Right renal cortex interstitium (tissue), 3 donors: ENCODE measurements at places on chromosomes 6 and 20. TPM values are rescaled to one million over a fixed set of nuclear protein-coding genes. Genes with fewer than 3 reads are reported as not detected.
A peak's percentile ranks its signal among the peaks of the same experiment; 100 is the strongest.

DNA sequence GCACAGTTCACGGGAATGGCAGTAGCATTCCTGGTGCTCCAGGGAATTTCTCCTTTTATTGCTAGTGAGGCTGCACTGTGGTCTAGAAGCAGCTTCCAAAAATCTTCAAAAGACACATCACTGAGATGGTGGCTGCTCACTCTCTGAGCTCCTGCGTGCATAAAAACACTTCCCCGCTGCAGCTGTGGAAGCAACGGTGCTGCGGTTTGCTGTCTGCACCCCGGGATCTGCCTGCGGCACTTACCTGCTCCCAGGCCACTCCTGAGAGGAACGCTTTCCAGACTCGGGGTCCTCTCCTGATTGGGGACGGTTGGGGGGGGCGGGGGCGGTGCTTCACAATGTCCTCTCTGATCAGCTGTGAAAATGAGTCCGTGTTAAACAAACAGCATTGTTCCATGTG is 77.9 kb downstream of the TMEM242 start:
- no peak for DNase-seq

Gene TREM1
- not detected for polyA plus RNA-seq

GRCh38 chr6:163308629-163309440 is 105.7 kb upstream of the QKI start:
- DNase-seq, result no peak

Gene CD24
- polyA plus RNA-seq, result 1,256 TPM

DNA sequence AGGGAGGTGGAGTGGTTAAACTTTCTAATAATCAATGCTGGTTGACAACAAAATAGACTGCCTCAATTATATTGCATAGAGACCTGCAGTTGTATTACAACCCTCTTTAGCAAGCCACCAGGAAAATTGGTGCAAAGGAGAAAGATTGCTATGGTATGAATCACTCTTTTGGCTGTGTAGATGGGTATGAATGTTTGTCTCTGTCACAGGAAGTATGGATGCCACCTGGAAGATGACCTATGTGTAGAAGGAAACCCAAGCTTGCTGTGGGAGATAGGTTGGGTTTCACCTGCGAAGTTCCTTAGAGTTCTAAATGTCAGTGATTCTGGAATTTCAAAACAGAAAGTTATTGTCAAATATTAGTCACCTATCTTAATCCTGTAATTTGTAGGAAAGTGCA is 134.6 kb downstream of the SOBP start:
- DNase-seq, result no peak

DNA sequence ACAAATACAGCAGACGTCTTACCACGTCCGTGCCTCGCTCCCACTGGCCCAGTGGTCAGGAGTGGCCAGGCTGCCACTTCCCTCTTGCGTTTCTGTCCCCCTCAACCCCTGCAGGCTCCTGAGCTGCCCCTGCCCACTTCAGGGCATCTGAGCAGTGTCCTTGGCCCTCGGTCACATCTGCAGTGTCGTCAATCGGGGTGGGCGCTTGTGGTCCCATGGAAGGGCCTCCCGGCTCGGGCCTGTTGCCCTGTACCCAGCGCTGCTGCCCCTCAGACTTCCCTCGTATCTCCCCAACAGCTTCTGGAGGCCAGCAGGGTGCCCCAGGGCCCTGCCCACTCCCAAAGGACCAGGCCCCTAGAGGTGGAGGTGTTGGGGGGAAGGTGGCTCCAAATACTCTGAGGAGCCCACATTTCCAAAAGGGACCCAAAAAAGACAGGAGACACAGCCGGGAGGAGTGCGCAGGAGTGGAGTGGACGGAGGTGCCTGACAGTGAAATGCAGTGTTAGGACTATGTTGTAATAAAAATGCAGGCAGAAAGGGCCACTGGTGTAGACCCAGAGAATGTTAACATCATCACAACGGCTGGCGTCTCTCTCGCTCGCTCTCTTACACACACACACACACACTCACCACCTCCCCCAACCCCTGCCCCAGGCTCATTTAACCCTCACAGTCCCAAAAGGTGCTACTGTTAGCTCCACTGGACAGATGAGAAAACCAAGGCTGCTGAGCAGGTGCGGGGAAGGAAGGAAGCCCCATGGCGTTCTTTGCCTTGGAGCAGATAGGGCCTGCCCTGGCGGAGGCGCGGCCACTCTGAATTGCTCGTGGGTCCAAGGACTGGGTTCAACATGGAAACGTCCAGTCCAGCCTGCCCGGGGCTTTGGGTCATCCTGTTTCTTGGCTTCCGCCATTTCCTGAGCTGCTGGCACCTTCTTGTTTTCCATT is 343.9 kb downstream of the ZFAND3 start:
- no peak for DNase-seq

DNA sequence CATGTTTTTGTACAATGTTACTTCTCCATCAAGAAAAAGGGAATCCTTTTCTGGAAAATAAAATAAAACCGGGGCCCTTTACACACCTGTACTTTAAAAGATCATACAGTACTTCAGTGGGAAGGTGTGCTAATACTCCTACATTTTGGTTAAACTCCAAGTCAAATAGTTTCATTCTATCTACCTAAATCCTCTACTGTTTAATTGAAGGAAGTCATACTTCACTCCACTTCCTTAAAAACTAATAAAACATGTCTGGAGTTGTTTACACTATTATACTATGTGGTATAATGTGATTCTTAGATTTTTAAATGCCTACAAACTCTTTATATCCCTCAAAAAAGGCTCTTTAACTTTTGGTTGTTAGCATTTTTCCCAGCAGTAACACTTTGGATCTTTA is 18.6 kb upstream of the HBS1L start:
- no peak for DNase-seq

Gene AVP
- polyA plus RNA-seq, result not detected

GRCh38 chr20:44641325-44641724 is 10.2 kb downstream of the ADA start:
- no peak for DNase-seq

Gene BACH2
- polyA plus RNA-seq, result 10.0 TPM

- no peak for DNase-seq
These were observed 124.6 kb downstream of the GMPR start for GRCh38 chr6:16362819-16363589.

GRCh38 chr6:88650979-88651378 is 312.4 kb downstream of the RNGTT start:
- no peak for DNase-seq

DNA sequence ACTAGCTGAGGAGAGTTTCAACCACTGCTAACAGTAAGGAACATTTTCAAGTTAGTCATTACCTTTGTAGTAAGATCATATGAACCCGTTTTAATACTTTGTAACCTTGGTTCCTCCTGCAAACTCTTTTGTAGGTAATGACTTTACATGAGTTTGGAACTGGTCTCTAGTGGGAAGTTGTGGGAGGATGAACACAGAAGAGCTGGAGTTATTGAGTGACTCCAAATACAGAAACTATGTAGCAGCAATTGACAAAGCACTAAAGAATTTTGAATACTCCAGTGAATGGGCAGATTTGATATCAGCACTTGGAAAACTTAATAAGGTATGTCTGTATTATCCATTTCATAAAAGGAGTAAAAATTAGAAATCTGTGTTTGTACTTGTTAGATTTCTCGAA is 29.3 kb downstream of the DOP1A start:
- no peak for DNase-seq

DNA sequence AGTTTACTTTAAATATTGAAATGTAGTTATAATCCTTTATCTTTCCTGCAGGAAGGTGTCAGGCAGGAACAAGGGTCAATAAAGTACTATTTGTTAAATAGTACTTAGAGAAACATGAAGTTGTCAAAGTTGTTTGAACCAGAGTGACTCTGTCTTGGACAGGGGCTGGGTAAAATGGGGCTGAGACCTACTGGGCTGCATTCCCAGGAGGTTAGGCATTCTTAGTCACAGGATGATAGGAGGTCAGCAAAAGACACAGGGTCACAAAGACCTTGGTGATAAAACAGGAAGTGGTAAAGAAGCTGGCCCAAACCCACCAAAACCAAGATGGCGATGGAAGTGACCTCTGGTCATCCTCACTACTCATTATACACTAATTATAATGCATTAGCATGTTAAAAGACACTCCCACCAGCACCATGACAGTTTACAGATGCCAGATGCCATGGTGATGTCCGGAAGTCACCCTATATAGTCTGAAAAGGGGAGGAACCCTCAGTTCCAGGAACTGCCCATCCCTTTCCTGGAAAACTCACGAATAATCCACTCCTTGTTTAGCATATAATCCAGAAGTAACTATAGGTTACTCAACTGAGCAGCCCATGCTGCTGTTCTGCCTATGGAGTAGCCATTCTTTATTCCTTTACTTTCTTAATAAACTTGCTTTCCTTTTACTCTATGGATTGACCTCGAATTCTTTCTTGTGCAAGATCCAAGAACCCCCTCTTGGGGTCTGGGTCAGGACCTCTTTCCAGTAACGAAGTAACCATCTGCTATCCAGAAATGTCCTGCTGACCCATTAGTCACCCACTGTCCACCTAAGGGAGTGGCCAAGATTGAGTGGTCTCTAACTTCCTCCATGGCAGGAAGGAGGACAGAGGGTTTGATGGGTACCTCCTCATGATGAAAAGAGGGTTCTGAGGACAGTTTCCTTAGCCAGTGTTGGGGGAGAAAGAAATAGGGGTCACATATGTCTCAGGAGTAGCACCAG is 19.6 kb downstream of the SLC22A2 start:
- no peak for DNase-seq

Gene FAM83B
- 9.2 TPM for polyA plus RNA-seq

Gene HLA-DQA1
- 3.3 TPM for polyA plus RNA-seq

Gene WFDC10B
- polyA plus RNA-seq, result not detected

- DNase-seq, result no peak
These were observed 21.4 kb downstream of the PERP start for GRCh38 chr6:138085839-138086222.

Gene LPIN3
- polyA plus RNA-seq, result 9.2 TPM

Gene JPH2
- polyA plus RNA-seq, result 1.4 TPM

DNA sequence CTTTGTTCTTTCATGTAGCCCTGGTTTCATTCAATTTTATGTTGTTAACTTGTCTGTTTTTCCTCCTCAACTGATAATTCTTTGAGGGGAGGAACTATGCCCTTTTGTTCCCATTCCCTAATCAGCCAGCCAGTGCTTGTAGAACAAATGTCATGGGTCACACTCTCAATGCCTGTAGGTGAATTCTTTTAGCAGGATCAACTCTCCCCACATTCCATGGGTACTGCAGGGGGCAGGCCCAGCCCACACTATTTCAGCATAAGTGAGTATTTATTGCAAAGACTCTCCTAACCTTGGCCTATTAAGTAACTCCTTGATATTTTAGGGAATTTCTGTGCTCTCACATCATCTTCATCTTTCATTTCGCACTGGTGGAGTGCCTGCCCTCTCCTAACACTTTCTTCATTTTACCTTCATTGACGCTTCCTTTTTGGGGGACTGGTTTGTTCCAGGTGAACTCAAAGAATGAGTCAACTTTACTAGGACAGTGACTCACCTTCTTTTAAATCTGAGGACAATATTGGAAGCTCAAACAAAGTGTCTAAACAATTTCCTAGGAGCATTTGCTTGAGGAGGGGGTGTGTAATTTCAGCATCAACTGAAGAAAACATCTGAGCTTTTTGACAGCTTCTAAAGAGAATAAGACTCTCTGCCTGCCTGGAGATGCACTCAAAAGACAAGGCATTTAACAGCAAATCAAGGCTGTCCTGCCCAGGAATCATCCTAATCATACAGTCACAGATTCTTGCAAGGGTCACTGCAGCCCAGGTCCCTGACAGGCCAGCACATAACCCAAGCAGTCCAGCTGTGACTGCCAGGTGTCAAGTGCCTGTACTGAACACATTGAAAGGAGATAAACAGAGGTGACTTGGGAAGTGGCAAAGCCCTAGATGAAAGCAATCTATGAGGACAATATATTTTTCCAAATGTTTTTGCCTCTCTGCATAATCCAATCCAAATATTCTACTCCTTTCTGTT is 263.9 kb upstream of the PRND start:
- no peak for DNase-seq

GRCh38 chr6:119163006-119163405 is 84.5 kb upstream of the FAM184A start:
- DNase-seq, result no peak

GRCh38 chr6:17022604-17023003 is 79.2 kb upstream of the STMND1 start:
- no peak for DNase-seq

DNA sequence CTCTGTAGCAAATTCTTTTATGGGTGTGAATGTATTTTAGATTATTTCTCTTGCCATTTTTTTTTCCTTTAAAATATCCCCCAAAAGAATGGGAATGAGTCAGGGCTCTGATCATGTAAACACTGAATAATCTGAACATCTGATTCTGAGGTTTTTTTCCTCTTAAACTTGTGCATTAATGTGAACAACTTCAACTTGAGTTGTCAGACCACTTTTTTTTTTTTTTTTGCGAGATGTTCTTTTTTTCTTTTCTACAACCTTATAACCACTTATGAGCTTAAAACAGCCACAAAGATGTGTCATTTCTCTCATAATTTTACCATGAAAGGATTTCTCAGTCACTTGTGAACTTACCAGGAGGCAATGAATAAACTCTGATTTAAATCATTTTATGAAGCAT is 85.3 kb downstream of the TBC1D7 start:
- no peak for DNase-seq

Gene LBP
- polyA plus RNA-seq, result not detected

- no peak for DNase-seq
These were observed 538.0 kb upstream of the ID4 start for GRCh38 chr6:19299129-19299528.

DNA sequence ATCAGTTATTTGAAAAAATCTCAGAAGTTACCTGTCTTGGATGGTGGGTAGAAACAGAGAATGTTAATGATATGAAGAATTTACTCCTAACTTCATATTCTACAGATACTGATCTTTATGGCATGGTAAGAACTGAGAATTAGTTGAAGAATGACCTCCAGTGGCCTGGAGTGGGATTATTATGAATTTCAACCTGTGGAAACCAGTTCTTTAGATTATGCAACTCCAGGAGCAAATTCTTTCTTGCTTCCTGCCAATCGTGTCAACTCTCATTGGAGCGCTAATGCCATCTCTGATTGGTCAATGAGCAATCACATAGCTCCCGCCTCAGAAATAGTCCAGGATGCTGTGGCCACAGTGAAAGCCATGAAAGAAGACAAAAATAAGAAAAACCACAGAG is 40.6 kb downstream of the LYRM2 start:
- DNase-seq, result no peak

GRCh38 chr6:129186988-129187387 is 304.1 kb downstream of the LAMA2 start:
- DNase-seq, result no peak

- DNase-seq, result peak; percentile 72
These were observed 569.6 kb upstream of the GJE1 start for GRCh38 chr6:141562851-141563763.

DNA sequence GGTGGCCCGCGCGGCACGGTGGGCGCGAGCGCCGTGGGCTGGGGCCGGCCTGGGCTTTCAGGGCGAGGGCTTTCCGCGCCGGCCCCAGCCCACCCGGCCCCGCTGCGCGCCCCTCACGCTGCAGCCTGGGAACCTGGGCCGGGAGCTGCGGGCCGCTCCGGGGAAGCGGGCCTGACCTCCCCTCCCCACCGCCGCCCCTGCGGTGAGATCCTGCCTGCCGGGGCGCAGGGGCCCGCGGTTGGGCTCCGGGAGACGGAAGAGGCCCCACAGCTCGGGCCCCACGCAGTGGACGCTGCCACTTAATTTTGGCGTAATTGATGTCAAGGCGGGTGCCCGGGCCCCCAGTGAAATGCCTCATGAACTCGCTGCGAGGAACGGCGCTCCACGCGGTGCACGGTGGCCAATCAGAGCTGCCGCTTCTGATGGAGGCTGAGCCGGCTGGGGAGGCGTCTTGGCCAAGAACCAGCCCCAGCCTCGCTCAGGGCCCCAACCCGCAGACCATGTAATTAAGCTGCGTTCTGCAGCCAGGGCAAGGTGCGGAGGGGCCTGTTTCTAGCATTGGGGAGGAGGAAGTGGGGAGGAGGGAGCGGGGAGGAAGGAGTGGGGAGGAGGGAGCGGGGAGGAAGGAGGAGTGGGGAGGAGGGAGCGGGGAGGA is 96.1 kb upstream of the BHLHE23 start:
- DNase-seq, result no peak
